ENCODE measurements at places on chromosomes 2 and 18.

GRCh38 chr2:25619185-25619584 is 54.2 kb downstream of the DTNB start:
- no peak for DNase-seq

GRCh38 chr2:68157002-68157401 is 686 bp upstream of the PNO1 start:
- no peak for DNase-seq

- DNase-seq: no peak
These were observed 39.6 kb upstream of the PGAP1 start for GRCh38 chr2:196966061-196966460.

DNA sequence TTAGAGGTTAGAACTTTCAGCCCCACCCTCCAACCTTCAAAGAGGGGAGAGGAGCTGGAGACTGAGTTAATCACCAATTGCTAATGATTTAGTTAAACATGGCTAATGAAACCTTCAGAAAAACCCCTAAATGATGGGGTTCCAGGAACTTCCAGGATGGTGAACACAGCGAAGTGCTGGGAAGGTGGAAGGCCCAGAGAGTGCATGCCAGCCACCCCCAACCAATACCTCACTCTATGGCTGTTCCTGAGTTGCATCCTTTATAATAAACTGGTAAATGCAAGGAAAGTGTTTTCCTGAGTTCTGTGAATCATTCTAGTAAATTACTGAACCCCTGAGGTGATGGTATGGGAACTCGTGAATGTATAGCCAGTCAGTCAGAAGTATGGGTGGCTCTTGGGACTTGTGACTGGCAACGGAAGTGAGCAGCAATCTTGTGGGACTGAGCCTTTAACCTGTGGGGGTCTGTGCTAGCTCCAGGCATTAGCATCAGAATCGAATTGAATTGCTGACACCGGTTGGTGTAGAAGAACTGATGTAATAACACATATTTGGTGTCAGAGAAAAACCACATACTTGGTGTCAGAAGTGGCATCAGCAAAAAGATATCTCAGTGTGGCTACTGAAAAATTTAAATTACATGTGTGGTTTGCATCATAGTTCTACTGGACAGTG is 37.4 kb downstream of the NPHP1 start:
- DNase-seq: no peak

DNA sequence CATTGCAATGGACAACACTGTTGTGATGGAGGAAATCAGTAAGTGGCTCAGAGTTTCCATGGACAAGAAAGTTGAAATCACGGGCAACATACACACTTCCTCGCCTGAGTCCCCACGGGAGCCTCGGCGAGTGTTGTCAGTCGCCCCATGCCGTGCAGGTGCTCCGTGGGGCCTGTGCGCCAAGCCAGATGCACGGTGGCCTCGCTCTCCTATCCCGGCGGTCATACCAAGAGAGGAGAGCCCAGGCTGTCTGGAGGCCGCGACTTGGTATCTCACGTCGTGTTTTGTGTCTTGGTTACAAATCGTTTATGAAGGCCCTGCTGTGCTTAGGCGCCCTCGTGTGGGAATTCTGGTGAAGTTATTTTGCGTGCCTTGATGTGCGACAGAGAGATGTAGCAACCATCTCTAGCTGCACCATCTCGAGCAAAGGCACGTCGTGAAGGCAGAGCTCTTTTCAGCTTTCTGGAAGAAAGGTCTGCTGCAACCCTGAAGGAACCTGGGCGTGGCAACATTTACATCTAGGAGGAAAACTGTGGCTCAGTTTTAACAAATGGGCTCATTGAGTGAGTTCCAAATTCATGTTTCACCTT is 21.8 kb downstream of the ATG4B start:
- peak; percentile 73 for DNase-seq

DNA sequence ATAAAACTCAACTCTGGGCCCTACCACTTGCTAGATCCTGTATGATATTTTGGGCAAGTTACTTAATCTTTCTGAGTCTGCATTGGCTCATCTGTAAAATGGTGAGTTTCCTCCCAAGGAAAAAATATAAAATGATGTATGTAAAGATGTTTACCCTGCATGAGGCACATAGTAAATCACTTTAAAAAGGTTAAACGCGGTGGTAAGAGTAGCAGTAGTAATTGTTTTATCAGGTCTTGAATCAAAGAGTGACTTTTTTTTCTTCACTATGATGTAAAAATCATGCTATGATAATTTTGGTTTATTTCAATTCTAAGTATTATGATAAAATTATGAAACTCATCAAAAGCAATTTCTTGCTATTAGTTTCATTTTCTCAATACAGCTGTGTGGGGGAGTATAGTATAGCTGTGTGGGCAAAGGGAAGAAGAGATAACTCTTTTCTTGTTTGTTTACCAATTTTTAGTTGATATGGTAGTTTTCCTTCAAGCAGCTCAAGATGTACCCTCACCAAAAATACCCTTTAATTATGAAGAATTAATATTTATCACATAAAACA is 10.7 kb downstream of the ARHGAP15 start:
- no peak for DNase-seq

- DNase-seq: no peak
These were observed 818 bp upstream of the SLC20A1 start for GRCh38 chr2:112644933-112645309.

GRCh38 chr2:105134081-105134480 is 96.2 kb downstream of the MRPS9 start:
- no peak for DNase-seq

DNA sequence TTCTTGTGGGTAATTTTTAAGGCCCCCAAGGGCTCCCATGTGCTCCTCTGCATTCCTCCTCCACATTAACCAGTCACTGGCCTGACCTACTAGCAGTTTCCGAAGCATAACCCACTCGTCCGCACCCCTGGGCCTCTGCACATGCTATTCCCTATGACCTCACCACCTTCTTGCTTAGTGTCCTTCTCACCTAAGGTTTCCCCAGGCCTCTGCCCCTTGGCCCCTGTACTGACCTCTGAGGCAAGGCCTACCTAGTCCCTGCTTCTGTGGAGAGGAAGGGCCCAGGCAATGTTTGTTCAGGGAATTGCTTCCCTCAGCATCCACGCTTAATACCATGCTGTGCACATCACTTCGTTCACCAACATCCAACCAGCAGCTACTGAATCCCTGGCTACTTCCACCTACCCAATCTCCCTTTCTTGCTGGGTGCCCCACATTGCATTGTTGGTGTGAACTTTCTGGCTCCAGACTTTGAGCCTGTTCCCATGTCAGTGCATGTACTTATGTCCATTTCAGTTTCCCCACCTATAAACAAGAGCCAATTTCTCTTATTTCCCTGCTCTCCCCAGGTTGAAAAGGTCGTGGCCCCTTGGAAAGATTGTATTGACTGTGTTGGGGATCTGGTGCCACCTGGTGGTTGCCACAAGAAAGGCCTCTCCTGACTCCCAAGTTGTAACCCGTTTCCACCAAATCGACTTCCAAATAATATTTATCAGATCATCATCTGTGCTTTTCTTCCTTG is 19.2 kb upstream of the TMEM177 start:
- DNase-seq: no peak

- DNase-seq: peak; percentile 13
These were observed 1.8 kb downstream of the TRABD2A start for GRCh38 chr2:84878896-84879583.

GRCh38 chr2:20549691-20550348 is 101.1 kb downstream of the HS1BP3 start:
- no peak for DNase-seq

- DNase-seq: no peak
These were observed 29.4 kb downstream of the LIPG start for GRCh38 chr18:49591271-49591670.
